ENCODE measurements at places on chromosomes 11 and 22.
A peak's percentile ranks its signal among the peaks of the same experiment; 100 is the strongest.

GRCh38 chr11:10599388-10600175, 31.1 kb upstream of the LYVE1 start:
- DNase-seq, result peak; percentile 79

- DNase-seq, result no peak
Measured at GRCh38 chr11:20056109-20056949, 103.9 kb downstream of the DBX1 start.

DNA sequence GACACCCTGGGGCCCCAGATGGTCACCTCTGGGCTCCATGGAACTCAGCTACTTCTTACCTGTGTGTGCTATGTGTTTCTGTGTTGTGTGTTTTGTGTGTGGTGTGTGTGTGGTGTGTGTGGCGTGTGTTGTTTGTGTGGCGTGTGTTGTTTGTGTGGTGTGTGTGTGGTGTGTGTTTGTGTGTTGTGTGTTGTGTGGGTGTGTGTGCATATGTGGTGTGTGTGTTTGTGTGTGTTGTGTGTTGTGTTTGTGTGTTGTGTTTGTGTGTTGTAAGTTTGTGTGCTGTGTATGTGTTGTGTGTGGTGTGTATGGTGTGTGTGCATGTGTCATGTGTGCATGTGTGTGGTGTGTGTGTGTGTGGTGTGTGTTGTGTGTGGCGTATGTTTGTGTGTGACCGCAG, 3.8 kb upstream of the WNT7B start:
- no peak for DNase-seq

DNA sequence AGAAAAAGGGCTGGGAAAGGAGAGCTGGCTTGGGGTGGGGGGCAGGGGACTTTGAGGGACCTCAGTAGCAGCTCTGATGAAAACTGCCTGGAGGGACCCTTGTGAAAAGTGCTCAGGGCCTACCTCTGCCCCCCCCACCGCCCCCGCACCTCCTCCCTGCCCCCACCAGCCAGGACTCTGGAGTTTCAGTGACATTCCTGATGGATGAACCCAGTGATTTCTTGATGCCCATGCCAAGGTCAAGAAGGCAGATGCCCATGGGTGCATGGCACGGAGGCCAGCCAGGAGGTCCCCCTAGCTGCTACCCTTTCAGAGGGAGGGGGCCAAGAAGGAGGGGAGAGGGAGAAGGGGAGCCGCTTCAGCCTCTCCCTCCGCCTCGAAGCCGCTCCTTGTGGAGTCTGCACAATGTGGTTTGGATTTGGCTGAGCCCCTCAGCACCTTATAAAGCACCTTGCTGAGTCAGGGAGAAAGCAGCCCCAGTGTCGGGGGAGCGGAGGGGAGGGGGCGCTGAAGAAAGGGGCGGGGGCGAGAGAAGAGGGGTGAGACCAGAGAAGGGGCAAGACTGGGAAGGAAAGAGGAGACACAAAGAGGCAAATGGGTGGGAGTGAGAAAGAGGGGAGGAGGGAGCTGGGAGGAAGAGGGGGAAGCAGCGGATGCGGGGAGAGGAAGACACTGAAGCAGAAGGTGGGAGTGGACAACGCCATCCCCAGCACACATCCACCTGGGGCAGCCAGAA, 2.1 kb upstream of the CLCF1 start:
- no peak for DNase-seq

GRCh38 chr11:8068605-8069221, 12.3 kb upstream of the TUB start:
- DNase-seq, result peak; percentile 84

DNA sequence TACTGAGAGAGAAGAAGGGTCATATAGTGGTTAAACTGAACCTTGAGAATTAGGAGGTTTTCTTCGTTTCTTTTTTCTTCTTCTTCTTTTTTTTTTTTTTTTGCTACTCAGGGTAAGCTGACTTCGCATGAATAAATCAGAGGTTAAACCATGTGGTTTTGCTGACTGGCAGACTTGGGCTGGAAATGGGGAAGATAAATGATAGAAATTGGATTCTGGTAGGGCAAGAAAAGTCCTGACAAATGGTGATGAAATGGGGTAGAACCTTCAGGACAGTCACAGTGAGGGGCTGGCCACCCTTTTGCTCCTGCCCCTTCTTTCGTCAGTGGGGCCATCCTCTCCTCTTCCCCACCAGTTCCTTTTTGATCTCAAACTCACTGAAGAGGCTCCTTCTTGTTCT, 1.6 kb upstream of the SWAP70 start:
- peak; percentile 32 for DNase-seq

DNA sequence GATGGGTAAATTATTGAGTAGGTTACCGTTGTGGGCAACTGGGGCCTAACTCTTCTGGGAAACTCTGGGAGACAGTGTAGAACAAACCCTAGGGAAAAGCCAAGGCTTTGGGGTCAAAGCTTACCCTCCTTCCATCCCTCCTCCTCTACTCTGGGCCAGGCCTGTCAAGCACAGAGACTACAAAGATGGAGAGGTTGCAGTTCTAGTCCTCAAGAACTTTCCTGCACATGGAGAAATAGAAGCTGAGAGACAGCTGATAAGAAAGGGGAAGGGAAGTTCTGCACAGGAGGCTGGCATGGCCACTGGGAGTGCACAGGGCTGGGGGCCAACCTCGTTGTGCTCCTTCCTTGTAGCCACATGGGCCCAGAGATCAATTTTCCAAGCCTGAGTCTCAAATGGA, 67.2 kb upstream of the ALX4 start:
- DNase-seq, result no peak

- DNase-seq, result no peak
Measured at GRCh38 chr11:93288767-93289166, 41.8 kb upstream of the DEUP1 start.

DNA sequence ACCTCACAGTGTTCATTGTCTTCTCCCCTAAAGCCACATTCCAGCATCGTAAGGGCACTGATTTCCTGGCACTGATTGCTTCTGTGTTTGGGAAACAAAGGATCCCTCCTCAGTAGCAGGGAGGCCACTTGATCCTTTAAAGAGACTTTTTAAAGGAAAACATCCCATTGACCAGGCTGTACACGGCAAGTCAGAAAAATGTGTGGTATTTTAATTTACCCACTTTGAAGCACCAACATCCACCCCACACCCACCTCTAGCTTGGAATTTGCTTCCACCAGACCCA, 364.9 kb downstream of the SHANK2 start:
- DNase-seq, result no peak

DNA sequence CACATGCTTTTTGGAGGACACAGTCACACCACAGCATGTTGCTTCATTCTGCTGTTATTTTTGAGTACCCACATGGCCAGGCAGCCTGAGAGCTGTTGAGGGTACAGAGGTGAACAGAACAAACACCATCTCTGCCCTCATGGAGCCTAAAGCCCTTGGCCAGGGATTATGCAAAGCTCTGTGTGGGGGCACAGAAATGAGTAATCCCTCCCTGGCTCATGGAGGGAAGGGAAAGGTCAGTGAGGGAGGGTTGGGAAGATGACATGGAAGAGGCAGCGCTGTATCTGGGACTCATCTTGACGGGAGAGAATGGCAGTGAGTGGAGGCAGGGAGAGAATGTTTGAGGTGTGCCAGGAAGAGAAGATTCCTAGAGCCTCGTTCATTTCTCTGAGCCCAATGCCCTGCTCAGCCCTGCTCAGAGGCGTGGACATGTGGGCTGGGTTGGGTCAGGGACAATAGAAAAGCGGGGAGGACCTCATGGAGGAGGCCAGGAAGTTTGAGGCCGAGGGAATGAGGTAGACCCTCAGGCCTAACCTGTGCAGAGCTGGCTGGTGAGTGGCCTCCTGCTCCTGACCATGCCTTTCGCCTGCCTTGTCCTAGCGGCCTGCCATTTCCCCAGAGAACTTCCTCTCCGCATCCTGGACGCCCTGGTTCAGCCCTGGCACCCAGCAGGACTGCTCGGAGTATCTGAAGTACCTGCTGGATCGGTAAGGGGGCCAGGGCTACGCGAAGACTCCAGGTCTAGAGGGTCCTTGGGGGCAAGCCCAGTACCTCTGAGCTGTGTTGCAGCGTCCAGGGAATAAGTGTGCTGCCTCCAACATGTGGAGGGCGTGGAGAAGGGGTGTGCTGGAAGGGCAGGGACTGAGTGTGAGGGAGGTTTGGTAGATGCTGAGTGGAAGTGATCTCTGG, 19.8 kb downstream of the USP35 start:
- DNase-seq, result peak; percentile 26
